Brain microvascular endothelial cell (primary cell): ENCODE measurements at places on chromosomes 7 and 10.

GRCh38 chr10:49488056-49488717 is 50.7 kb downstream of the ERCC6 start:
- DNase-seq, result no peak

DNA sequence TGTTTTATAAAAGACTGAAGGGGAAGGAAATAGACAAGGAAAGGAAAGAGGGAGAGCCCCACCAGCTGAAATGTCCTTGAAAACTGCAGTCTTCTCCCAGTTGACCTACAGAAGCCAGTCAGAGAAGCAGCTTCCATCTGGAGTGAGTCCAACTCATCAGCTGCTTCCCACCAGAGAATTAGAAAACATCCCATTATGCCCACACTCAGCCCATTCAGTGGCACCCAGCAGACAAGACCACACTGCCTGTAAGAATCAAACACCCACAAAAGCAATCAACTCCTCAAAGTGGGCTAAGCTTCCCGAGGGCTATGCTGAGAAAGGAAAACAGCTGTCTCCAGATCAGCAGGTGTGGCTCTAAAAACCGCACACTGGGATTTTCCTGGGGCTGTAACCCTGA is 29.6 kb upstream of the TMEM213 start:
- DNase-seq, result no peak

- no peak for DNase-seq
These were observed 54.9 kb downstream of the ODAD2 start for GRCh38 chr10:27944005-27944404.

DNA sequence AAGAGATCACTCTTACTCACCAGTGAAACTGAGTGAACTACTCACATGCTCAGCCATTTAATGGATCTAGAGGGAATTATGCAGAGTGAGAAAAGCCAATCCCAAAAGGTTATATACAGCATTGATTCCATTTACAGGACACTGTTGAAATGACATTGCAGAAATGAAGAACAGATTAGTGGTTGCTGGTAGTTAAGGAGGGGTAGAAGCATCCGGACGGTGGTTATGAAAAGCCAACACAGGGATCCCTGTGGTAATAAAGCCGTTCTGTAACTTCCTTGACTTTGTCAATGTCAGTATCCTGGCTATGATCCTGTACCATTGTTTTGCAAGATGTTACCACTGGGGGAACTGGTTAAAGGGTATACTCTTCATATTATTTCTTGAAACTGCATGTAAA is 253.4 kb downstream of the USP6NL start:
- DNase-seq, result no peak

GRCh38 chr7:94403546-94403945 is 8.9 kb downstream of the COL1A2 start:
- no peak for DNase-seq

- no peak for DNase-seq
These were observed 50.6 kb downstream of the HIPK2 start for GRCh38 chr7:139727151-139727705.

DNA sequence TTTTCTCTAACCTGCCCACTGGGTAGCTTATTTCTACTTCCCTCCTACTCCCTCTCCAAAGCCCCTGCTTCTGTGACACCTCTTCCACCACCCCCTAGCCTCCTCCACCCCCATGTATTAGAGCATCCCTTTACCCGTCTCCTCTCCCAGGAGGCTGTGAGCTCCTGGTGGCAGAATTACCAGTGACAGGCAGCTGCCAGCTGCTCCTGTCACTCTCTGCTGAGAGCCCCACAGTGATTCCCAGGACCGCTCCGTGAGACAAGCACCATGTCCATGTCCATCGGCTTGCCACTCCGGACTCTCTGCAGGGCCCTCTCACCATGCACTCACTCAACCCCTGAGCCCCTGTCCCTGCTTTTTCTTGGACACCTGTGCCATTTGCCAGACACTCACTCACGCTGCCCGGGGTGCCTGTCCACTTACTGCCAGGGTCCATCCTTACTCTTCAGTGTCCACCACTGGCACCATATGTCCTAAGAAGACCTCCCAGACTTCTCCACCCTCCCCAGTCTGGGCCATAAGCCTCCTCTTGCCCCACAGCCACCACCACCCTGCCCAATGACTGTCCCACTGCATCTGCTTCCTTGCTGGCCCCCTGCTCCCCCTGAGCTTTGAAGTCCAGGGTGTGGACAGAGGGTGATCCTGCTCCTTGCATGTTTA is 9.8 kb downstream of the WDFY4 start:
- DNase-seq, result no peak

- DNase-seq, result no peak
These were observed 7.0 kb downstream of the NAPEPLD start for GRCh38 chr7:103141753-103142404.

DNA sequence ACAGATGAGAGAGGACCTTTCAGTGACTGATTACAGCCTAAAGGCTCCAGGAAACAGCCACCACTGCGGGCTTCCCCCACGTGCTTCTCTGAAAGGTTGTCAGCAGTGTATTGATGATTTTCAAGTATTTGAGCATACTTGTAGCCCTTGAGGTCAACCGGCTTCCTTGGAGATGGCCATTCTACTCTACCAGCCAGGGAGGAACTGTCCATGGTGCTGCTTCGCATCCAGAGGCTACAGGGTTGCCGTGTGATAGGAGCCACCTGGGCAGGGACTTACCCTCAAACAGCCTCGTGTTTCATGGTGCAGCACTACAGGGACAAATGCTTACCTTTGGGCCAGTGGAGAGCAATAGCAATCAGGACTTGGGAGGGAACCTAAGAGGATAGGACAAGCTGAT is 179.5 kb downstream of the DPP6 start:
- no peak for DNase-seq

DNA sequence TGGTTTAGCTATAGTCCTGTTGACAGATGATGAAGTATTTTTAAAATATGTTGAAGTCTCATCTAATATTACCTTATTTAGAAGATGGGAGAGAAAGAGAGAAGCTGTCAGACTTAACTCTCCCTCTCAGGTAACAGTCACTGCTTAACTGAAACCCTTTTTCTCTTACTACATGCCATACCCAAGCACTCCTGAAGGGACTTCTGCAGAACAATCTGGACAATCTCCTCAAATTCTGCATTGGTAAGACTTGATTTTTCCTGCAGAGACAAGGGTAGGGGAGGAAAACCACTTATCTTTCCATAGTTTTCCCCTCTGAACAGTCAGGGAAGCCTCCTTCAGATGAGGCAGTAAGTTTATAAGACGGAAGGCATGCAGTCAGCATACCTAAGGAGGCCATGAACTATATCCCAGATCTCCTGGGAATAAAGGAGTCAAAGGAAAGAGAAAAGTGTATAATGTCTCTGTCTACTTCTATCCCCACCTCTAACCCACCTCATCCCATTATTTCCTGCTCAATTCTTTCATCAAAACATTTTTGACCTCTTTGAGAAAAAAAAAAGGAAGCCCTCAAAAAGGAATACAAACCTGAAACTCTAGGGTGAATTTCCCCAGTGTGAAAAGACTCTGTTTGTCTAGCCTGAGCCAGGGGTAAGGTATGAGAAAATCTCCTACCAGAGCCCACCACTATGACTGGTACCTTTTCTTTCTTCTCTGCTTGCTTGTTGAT is 9.4 kb downstream of the ZCWPW1 start:
- DNase-seq, result no peak

DNA sequence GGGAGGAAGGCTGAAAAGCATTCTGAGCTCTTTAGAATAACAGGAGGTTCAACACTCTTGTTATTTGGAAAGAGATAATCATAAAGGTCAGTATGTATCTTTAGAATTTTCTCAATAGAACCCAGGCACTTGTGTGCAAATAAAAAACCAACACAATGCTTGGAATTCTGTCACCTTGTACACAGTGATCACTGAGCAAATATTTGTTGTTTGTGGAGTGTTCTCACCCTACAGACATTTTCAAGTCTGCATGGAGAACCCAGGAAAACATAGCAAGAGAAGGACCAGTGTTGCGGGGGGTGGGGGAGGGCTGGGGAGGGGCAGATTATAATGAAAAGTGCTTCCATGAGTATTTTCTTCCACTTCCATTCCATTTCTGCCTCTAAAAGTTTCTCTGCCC is 87.4 kb downstream of the FAM107B start:
- no peak for DNase-seq

GRCh38 chr7:27586825-27587224 is 75.9 kb downstream of the HIBADH start:
- no peak for DNase-seq

DNA sequence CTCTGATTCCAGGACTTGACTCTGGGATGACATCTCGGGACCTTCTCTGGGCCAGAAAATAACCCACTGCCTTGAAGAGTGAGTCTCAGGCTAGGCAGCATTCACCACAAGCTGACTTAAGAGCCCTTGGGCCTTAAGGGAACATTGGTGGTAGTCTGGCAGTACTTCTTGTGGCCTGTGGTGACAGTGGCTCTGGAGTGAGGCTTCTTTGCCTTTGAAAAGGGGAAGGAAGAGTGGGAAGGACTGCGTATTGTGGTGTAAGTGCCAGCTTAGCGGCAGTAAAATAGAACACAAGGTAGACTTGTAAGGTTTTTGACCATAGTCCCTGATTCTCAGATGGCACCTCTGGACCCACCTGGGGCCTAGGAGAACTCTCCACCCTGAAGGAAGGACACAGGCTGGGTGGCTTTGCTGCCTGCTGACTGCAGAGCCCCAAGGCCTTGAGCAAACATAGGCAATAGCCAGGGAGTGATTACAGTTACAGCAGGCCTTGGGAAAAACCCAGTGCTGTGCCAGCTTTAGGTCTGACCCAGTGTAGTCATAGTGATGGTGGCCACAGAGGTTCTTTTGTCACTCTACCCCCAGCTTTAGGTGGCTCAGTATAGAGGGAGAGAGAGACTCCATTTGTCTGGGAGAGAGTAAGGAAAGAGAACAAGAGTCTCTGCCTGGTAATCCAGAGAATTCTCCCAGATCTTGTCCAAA is 483.9 kb downstream of the SH2D4B start:
- no peak for DNase-seq

DNA sequence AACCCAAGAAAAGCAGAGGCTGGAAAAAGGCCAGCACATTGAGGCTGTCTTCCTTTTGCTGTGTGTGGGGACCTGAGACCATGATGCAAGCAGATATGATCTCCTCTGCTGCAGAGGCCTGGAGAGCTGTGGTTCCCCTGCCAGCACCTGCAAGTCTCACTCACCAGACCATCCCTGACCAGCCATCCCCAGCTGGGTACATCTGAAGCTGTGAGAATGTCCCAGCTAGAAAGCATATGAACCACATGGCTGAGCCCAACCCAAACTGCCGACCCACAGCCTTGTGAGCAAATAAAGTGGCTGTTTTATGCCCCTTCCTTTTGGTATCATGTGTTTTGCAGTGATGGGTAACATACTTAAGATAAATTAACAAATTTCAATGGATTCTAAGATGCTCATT is 114.9 kb downstream of the DYNC2I1 start:
- DNase-seq, result no peak

DNA sequence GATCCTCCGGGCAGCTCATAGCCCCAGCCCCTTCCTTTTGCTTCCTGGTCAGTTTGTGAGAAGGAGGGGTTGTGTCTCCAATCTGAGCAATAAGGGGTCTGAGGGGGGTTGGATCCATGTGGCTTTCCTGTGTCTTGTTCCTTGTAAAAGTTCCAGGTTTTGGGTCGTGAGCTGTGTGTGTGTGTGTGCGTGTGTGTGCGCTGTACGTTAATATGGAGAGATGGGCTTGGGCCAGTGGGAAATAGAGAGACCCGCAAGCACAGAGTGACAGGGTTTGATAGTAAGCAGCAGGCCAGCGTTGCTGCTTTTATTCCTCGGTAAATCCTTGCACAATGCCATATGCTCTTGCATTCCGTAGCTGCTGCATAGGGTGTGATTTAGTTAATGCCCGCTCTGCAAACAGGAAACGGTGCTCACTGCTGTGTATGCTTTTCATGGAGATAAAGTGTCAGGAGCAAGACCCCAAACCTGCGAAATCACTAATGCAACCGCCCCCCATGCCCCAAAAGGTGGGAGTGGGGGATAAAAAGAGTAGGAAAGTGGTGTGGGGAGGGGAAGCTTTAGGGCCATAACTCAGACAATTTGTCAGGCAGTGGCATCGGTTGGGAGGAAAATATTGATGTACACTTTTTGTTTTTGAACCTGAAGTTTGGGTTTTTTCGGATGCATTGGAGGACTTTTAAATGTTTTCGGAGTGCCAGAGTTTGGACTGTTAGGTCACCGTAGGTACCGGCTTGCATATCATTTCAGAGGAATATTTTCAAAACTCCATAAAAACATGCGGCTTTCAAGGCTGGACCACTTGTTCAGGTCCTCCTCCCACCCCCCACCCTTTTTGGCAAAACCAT is 108.7 kb downstream of the TCF7L2 start:
- peak; percentile 58 for DNase-seq

DNA sequence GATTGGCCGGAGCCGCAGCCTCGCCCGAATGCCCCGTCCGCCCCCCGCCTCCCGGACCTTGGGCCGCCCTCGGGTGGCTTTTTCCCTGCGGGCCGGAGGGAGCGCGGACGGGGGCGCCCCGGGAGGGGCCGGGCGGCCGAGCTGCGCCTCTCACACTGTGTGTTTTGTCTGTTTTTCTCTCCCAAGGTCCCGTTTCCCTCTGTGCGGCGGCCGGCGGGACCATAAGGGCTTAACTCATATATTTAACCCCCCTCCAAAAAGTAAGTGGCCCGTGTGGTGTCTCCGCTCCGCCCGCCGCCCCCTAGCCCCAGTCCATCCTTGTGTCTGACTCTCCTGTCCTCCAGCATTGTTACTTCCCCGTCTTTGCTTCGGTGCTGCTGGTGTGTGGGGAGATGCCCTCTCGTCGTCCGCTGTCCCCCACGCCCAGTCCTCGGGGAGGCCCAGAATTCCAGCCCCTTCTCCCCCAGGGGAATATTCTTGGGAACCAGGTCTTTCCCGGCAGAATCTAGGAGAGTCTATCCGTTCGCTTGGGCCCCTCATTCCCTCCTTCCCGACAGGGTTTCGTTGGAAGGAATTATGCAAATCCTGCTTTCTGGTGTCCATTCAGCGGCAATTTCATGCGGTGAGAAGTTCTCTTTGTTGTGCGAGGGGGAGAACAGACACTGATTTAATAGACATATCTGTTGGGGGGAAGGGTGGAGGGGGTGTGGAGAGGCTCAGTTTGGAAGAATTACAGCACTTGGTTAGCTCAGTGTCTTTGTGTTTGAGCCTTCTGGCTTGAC is 1.3 kb downstream of the LCOR start:
- DNase-seq, result no peak

- DNase-seq, result no peak
These were observed 562 bp downstream of the NUB1 start for GRCh38 chr7:151342102-151342646.

GRCh38 chr10:114686013-114686412 is 27.9 kb upstream of the ABLIM1 start:
- no peak for DNase-seq

- no peak for DNase-seq
These were observed at the start of gene ADIRF for GRCh38 chr10:86968271-86968993. ADIRF (plus strand) TSS chr10:86968482; CDS start chr10:86968545, 63 bp downstream.

DNA sequence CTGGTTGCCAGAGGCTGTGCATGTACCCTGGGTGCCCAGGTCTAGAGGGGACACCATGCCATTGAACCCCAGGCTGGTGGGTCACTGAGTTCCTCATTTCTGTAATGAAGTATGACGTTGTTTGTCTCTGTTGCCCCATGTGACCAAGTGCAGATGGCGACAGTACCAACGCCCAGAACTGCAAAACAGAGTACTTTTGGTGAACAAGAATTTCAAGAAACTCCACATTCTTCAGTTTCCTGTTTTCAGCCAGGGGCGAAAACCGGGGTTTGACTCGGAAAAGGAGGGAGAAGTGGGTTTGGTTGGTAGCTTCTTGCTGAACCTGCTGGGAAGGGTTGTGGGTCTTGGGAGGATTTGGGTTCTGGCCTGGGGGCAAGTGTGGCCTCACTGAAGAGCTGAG is 18.2 kb downstream of the CYP17A1 start:
- DNase-seq, result no peak
